ENCODE measurements at places on chromosomes 7 and 10. TPM values are rescaled to one million over a fixed set of nuclear protein-coding genes. Genes with fewer than 3 reads are reported as not detected.

The ABCA13 gene
- polyA plus RNA-seq: 0.04 TPM

The PPP1R17 gene
- not detected for polyA plus RNA-seq

The HDAC9 gene
- 4.3 TPM for polyA plus RNA-seq

The CTTNBP2 gene
- polyA plus RNA-seq: 7.1 TPM

DNA sequence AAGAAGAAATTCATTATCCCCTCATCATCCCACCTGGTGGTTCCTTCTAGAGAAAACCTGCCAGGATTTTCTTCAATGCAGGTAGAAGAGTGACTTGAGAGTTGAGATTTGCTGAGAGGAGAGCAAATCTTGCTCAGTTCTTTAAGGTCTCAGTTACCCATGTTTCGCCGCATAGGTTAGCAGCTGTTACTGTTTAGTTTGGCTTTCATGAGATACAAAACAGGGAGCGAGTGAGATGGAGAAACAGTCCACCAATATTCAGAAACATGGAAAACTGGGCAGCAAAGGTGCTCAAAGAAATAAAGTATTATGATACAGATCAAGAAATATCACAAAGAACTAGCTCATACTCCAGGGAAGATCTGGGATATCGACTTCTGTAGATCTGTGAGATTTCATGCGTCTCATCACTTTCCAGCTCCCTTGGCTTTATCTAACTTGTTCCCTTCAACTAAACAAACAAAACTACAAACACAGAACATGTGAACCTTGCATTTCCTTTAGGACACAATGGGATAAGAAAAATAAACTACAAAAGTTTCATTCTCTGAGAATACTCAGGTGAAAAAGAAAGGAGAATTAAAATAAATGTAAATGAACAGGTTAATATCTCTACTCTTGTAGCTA is 63.4 kb downstream of the AKR1C4 start:
- no peak for DNase-seq

DNA sequence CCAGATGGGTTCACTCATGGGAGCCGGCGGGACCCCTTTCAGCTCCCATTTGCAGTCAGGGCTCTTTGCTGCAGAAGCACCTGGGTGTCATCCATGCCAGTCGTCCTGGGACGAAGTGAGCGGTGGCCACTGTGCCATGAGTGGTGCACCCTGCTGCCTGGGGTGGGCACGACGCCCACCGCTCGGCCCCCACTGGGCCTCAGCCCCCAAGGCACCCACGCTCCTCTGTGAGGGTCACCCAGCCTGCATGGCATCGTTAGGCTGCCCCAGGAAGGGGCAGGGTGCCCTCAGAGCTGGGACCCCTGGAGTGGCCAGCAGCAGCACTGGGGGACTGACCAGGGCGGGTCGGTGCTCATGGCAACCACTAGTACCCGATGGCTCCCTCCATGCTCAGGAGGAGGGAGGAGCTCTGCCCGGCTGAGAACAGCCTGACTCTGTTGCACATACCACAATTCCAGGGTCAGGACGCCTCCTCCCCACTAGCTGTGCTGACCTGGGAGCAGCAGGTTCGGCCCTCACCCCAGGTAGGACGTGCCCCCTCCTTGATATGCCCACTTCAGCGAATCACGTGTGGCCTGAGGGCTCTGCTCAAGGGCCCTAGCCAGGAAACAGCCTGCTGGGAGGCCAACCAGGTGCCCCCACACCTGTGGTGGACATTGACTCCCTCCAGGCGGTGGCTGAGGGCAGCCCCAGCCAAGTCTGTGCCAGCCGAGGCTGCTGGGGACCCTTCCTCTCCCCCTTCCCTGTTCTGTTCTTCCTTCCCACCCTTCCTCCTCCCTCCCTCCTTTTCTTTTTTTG is 28.5 kb upstream of the CFAP46 start:
- no peak for DNase-seq

DNA sequence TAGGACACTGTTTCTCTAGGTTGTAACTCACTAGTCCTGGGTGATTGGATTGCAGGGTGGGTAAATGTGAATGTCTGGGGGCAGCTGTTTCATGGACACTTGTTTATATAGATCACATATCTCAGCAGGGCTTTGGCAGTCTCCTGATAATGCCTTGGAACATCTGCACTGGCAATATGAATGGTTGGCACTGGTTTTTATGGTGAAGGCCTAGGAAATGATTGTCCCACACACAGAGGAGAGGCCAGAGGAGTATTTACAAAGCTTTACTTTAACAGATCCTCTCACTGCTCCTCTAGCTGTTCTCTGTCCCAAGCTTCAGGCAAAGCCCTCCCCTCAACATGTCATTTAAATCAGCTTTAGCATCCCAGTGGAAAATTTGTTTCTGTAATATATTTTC is 171.3 kb upstream of the STEAP4 start:
- DNase-seq: no peak

DNA sequence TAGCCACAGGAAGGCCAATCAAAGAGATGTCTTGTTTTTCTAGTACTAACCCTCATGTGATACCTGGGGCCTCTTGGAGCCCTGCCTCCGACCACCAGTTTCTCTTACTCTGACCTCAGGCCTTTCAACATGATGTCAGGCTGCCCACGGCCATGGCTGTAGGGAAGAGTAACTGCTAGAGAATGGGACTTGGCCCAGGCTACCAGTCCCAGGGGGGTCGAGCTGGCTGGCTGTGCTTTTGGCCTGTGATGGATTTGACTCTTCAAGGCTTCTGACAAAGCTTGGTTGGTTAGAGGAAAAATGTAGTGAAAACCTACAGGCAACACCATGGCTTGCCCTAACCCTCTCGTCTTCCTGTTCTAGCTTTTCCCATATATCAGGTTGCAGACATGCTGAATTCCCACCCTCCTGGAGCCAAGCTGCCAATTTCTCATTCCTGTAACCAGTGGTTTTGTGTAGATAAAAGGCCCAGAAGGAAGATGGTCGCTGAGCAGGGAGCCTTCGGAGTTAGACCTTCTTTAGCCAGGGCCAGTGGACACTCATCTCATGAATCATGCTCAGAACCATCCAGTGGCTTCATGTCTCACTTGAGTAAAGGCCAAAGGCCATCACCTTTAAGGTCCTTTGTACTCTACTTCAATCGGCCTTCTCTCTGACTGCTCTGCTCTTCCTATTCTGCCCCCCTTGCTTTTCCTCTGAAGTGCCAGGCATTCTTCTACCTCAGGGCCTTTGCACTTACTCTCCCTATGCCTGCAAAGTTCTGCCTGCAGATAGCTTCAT is 19.7 kb downstream of the SUFU start:
- DNase-seq: peak; percentile 83

DNA sequence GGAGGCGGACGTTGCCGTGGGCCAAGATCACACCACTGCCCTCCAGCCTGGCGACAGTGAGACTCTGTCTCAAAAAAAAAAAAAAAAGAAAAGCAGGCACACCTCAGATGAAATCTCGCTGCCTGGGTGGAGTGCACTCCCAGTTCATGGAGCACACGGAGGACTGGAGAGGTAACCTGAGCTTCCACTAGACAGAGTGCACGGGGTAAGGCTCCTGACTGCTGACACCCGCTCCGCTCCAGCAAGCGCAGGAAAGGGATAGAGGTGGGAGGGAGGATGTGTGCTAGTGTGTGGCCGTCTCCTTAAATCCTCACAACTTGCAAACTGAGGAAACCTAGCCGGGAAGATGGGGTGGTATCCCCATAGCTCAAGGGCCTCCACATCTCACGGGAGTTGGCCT is 50.8 kb downstream of the FAM53B start:
- no peak for DNase-seq

GRCh38 chr10:131480066-131480465 is 168.5 kb upstream of the TCERG1L start:
- DNase-seq: no peak

GRCh38 chr7:41910940-41911600 is 208.2 kb upstream of the INHBA start:
- peak; percentile 24 for DNase-seq

DNA sequence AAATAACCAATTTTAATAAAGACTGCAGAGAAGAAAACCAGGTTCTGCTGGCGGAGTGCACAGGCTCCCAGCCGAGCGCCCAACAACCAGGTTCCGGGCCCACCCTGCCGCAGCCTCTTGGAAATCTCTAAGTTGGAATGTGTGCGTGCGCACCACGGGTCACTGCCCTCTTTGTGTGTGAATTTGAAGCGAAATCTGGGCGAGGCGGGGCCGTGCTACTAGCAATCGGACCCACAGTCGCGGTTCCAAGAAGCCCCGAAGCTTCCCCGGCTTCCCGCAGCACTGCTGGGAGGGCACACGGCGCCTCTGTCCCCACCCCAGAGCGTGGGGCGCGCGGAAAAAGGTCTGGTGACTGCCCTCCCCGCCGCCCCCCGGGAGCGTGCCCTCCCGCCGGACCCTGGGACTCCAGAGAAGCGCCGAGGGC is 666 bp upstream of the MAP3K8 start:
- peak; percentile 67 for DNase-seq

GRCh38 chr7:155206318-155207020 is 91.2 kb upstream of the INSIG1 start:
- peak; percentile 89 for DNase-seq

- peak; percentile 3 for DNase-seq
Observed at GRCh38 chr7:94562525-94562924, 52.9 kb downstream of the CASD1 start.

- DNase-seq: peak; percentile 61
Observed at GRCh38 chr10:21953585-21954057, 49.9 kb downstream of the DNAJC1 start.
